ENCODE measurements at places on chromosomes 7 and 10.

DNA sequence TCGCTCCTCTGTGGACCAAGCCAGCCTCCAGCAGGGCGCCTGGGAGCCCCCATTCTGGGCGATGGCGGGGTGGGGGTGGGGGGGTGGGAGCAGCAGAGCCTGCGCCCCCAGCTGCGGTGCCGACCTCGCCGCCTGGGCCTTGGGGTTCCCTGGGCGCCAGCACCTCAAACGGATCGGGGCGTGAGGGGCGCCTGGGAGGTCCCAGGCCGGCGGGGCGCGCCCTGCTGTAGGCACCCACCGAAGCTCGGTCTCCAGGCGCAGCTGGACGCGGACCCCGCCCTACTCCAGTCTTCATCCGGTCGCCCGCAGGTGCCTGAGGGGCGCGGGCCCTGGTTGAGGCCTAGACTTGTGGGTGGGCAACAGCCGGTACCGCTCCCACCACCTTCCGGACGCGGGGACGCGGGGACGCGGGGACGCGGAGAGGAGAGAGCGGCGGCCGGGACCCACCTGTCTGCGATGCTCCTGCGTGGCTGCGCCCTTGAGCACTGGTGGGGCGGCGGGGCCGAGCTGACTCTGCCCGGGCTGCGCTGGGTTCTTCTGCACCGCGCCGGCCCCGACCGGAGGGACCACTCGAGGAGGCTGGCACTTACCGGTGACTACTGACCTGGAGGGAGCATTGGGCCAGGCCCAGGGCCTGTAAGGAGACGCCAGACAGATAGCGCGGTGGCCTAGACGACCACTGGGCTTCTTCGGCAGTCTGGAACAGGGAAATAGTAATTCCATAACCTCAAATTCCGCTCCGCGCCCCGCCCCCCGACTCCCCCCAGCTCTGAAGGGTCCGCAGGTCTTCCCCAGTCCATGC, 5.5 kb upstream of the KCP start:
- H3K36me3 ChIP-seq: no peaks in the 10 kb centered on the region
- no peak for DNase-seq
- H3K4me3 ChIP-seq: no peak overlapping the region
- H3K27ac ChIP-seq: no peak overlapping the region
- peaks cover 3% of the 10 kb centered on the region for H3K4me1 ChIP-seq

DNA sequence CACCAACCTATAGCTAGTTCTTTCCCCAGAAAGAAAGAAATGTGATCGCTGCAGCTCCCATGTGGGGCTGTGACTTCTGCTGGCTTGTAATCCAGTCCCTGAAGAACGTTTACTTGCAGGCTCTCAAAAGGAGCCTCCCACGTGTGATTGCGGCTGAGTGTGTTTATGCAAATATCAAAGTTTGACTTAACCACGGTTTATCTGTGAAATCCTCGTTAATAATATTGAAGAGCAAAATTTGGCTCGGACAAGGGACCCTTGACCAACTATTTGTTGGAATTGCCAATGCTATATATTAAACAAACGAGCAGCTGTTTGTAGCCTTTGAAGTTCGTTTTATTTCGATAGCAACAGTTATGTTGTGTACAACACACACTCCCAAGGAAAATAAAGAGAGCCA, 470.1 kb upstream of the NRP1 start:
- H3K36me3 ChIP-seq: no peaks in the 10 kb centered on the region
- H3K4me3 ChIP-seq: no peak overlapping the region
- H3K27me3 ChIP-seq: no peaks in the 10 kb centered on the region

- H3K4me1 ChIP-seq: no peaks in the 10 kb centered on the region
- DNase-seq: no peak
- H3K36me3 ChIP-seq: peaks cover 27% of the 10 kb centered on the region
- no peak overlapping the region for H3K4me3 ChIP-seq
These were observed 140.7 kb downstream of the RTKN2 start for GRCh38 chr10:62127975-62128374.

DNA sequence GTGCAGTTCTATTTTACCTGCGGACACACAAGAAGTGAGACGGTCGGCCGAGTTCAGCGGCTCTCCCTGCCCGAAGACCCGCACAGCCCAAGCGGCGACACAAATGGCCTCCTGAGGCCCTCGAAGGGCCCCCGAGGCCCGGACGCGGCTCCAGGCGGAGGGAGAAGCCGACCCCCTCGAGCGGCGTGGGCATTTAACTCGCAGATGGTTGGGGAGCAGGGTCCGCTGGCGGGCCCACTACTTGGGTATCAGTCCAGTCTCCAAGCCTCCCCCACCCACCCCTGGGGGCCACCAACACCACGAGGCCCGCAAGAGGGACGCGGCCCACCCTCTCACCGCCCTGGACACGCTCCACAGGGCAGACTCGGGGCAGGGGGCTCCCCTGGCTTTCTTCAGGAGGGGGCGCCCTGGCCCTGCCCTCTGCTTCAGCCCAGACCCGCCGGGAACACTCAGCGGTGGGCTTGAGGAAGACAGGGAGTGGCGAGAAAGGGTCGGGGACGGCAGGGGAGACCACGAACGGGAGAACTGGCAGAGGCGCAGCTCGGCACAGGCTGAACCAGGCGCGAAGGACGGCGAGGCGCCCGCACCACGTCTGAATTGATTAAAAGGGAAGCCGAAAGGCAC, 1.7 kb downstream of the IGF2BP3 start:
- DNase-seq: no peak
- peaks cover 5% of the 10 kb centered on the region for H3K36me3 ChIP-seq
- peaks cover 41% of the 10 kb centered on the region for H3K4me1 ChIP-seq
- H3K4me3 ChIP-seq: peak overlapping the region; percentile 39
- peaks cover 79% of the 10 kb centered on the region for H3K27me3 ChIP-seq

All from activated CD4-positive, alpha-beta T cell treated with anti-CD3 and anti-CD28 coated beads, Interleukin-2, amount 10 ng/mL, durations not matched to agents 7 days and 5 days (primary cell).